8988T (cell line): ENCODE measurements at places on chromosomes 3 and 15.

DNA sequence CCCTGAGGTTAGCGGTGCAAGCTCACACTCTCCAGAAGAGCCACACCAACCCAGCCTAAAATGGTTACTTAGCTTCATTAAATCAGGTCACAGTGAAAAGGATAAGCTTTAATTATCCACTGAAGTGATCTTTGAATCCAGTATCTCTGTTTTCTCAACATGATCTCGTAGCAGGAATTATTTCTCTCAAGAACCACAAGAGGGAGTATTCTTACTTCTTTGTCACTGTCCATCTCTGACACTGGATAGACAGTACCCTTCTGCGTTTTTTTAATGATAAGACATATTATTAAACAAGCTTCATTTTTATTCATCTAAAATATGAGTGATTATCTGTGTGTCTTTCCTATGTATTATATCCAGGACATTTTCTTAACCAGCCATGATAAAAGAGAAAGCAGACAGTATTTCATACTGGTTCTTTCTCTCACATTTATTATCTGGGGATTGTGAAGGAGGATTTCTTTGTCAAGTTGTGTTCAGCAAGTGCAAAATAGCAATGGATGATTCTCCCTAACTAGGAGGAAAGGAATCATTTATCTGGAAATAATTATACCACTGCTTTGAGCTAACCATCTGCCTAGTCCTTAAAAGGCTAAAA is 105.4 kb upstream of the CCDC54 start:
- DNase-seq = no peak

DNA sequence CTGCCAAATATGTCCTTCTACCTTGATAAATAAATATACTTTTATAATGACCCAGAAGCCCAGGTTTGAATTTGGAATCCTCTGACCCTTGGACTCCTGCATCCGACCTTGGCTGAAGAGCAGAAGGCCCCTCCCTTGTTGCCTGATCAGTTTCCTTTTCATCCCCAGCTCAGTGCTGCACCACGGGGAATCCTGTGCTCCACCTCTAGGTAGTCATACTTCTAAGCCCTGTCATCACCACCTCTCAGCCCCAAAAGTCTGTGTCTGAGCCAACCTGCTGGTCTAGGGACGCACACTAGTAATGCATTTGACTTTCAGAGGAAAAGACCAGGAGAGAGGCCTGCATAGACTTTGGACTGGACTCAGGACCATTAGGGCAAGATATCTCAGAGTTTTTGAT is 310.6 kb downstream of the NLGN1 start:
- DNase-seq = no peak

- DNase-seq = no peak
Observed at GRCh38 chr3:193589616-193590015, 3.4 kb upstream of the OPA1 start.

DNA sequence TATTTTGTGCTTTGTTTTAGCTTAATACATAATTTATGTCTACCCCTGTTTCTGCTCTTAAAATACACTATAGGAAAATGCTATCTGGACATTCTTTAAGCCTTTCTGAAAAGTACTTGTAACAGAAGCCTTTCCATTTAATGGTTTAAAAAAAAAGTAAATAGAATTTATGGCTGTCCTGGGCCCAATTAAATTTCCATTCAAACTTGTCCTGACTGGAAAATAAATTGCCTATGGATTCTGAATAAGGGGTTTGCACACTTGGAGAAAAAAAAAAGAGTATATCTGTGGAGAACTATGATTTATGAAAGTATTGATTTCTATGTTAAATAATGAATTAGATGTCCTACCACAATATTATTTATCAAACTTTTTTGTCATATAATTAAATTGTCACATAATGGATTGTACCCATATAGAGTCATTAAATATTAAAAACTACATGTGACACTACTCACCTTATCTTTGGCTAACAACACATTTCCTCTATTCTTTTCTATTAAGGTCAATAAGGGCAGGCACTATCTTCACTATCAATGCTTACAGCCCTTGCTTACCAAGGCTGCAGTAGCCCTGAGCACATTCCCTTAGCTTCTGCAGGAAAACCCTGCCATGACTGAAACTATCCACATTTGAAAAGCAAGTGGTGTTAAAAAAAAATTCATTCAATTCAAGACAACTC is 396.1 kb upstream of the ROBO2 start:
- no peak for DNase-seq

GRCh38 chr3:71414189-71414927 is 169.2 kb downstream of the FOXP1 start:
- no peak for DNase-seq

GRCh38 chr3:29627136-29628117 is 346.6 kb downstream of the RBMS3 start:
- DNase-seq = no peak

GRCh38 chr3:183809270-183809669 is 16.1 kb downstream of the MAP6D1 start:
- no peak for DNase-seq

GRCh38 chr15:87557881-87558280 is 698.7 kb downstream of the NTRK3 start:
- no peak for DNase-seq

DNA sequence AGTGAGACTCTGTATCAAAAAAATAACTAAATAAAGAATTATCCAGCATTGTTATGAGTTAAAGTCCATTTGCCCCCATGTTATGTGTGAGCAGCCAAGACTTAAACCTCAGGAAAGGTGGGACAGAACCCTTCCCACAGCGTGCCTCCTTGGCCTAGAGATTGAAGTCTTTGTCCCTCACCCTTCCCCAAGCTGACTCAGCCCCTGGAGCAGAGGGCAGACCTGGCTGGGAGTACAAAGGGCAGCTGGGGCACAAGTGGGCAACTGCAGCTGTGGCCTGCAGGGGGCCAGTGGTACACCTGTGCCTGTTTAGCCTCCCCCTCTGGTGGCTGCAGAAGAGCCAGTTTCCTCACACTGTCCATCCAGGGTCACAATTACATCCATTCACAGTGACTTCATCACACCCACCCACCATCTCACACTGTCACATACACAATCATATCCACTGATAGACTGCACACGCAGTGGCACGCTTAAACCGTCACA is 940 bp upstream of the ACY1 start:
- peak; percentile 97 for DNase-seq

DNA sequence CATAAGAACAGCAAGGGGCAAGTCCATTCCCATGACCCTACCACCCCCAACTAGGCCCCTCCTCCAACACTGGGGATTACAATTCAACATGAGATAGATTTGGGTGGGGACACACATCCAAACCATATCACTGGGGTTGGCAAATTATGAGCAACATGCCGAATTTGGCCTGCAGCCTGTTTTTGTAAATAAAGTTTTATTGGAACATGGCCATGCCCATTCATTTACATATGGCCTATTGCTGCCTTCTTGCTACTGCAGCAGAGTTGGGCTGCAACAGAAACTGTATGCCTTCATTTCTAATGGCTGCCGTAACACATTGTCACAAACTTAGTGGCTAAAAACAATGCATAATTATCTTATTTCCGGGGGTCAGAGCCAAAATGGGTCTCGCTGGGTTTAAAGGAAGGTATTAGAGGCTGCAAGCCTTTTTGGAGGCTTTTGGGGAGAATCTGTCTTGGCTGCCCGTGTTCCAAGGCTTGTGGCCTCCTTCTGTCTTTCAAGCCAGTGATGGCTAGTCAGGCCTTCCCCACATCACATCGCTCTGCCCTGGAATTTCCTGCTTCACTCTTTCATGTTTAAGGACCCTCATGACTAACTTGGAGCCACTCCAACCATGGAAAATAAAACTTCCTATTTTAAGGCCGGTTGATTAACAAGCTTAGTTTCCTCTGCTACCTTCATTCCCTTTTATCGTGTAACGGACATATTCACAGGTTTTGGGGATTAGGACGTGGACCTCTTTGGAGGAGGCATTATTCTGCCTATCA is 428.5 kb upstream of the PROK2 start:
- no peak for DNase-seq

GRCh38 chr3:74614107-74614967 is at the start of gene CNTN3:
Gene CNTN3 (minus strand): TSS chr3:74614659. CDS start chr3:74521112, 93,547 bp downstream.
- peak; percentile 20 for DNase-seq

DNA sequence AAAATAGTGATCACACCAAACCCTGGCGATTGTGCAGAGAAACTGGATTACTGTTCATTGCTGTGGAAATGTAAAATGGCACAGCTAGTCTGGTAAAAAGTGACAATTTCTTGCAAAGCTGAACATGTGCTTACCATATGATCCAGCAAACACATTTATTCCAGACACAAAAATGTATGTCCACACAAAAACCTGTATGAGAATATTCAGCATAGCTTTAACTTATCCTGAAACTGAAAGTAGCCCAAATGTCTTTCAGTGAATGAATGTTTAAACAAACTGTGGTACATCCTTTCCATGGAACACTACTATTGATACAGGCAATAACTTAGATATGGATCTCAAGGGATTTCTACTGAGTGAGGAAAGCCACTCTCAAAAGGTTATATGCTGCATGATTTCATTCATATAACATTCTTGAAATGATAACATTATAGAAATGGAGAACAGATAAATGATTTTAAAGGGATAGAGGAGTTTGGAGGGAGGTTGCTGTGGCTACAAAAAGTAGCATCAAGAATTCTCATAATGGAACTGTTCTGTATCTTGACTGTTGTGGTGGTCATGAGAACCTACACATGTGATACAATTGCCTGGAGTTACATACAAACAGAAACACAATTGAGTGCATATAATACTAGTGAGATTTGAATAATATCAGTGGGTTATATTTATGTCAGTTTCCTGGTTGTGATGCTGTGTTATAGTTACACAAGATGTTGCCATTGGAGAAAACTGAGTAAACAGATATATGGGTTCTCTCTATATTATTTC is 70.7 kb upstream of the DPH6 start:
- DNase-seq = no peak

GRCh38 chr3:25728101-25728500 is 55.1 kb downstream of the NGLY1 start:
- no peak for DNase-seq

DNA sequence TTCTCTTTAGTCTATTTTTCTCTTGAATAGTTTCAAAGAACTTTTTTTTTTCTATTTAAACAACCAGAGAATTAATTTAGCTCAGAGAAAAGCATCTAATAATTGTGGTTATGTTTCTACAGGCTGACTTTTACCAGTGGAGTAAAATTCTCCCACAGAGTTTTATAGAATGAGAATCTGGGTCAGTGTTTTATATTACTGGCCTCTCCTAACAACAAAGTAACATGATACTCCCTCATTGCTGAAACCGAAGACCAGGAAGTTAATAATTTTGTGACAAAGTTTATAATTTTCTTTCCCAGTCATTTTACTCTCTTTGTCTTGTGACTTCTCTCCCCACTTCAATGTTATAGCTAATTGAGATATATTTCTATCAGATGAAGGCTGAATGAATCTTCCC is 946.9 kb downstream of the EPHA3 start:
- no peak for DNase-seq

- no peak for DNase-seq
Observed at GRCh38 chr15:99412626-99413025, 153.2 kb upstream of the MEF2A start.

DNA sequence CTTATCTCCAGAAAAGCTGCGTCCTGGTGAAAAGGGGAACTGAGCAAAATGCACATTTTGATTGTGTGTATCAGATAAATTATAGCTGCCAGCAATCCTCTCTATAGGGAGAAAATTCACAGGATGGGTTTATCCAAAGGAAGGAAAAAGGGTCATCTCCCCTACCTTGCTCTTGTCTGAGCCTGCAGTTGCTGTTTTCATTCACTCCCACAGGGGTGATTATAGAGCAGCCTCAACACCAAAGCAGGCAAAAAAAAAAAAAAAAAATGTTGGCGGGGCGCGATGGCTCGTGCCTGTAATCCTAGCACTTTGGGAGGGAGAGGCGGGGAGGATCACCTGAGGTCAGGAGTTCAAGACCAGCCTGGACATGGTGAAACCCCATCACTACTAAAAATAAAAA is 333.7 kb downstream of the ROBO2 start:
- DNase-seq = no peak

- DNase-seq = no peak
Observed at GRCh38 chr3:51720292-51721061, 13.6 kb downstream of the GRM2 start.

DNA sequence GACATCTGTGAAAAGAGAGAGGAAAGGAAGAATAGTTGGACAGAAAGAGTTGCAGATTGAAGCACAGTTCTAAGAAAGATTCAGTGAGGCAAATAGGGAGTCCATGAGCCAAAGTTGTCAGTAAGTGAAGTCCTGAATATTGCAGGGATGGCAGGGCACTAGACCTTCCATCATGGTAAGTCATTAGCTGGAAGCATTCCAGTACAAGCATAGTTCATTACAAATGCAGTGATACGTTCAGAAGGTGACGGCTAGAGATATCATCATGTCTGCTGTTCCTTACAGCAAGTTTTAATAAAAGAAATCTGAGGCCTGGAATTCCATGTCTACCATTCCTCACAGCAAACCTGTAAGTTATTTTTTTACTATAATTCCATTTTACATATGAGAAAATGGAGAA is 720.1 kb downstream of the GBE1 start:
- no peak for DNase-seq

DNA sequence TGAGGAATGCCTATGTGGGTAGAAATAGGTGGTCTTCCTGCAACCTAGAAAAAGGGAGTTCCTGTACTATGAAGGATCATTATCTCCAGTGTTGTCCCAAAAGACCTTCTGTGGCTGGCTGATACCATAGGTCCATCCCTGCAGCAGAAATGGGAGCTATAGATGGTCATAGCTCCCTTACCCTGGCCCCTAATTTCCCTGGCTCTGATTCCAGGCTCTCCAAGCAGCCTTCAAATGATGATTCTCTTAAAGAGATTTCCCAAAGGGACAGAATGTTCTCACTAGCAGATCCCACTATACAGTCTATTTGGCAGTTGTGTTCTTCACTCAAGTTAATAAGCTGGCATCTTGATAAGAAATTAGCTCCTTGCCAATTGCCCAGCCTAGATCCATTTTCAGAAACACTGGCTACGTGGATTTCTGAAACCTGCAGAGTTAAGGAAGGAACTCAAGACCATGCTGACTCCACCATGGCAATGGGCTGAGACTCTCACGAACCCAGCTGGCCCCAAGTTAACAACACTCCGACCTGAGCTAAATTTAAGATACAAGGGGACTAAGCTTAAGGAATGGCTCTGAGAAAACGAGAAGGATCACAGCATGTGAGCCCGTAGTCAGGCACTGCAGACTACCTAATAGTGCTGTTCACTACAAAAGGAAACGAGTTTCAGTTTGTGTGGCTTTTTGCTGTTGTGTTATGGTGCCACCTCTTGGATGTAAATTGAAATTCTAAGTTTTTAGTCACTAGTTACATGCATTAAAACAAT is 11.4 kb downstream of the C15orf40 start:
- DNase-seq = no peak

GRCh38 chr3:196931828-196932587 is 10.3 kb downstream of the NCBP2 start:
- no peak for DNase-seq

GRCh38 chr3:128399221-128399915 is 67.3 kb downstream of the DNAJB8 start:
- DNase-seq = no peak

GRCh38 chr3:161579395-161580126 is 83.0 kb downstream of the OTOL1 start:
- no peak for DNase-seq

DNA sequence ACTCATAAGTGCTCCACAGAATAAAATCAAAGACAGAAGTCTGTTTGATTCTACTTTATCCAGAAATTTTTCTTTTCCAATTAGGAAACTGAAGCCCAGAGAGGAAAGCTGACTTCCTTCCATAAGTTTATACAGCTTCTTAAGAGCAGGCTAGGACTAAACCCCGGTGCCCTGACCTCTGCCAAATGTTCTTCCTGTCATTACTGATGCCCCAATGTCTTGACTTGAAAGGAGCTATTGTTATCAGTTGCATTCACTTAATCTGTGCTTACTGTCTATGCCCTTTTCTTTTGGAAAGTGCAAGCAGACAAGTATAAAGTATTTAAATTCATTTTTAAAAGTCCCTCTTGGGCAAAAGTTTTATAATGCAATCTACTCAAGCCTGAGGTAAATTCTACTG is 18.1 kb downstream of the CD200 start:
- DNase-seq = no peak
